ENCODE measurements at places on chromosomes 3 and 15.

- no peak for DNase-seq
Observed at GRCh38 chr3:23174426-23175039, 28.6 kb upstream of the UBE2E2 start.

GRCh38 chr3:56366641-56367162, 101.6 kb downstream of the ERC2 start:
- DNase-seq: no peak

GRCh38 chr15:63509955-63510940, 5.9 kb downstream of the USP3 start:
- DNase-seq: no peak

- no peak for DNase-seq
Observed at GRCh38 chr15:101538177-101538576, 48.7 kb upstream of the PCSK6 start.

DNA sequence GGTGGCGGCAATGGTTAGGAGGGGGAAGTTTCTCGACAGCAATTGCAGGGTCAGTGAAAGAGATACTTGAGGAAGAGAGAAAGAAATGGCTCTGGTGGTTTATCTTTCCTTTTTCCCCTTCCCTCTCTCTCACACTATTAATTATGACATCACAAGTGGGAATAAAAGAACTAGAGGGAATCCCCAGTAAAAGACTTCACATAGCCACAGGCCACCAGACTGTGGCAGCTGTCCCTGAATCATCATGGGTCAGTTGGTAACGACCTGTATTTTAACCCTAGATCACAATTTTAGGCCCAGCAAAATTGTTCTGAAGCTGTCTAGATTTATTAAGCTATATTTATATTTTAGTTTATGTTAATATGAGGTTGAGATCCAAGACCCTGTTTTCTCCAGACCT, 40.3 kb downstream of the MBNL1 start:
- no peak for DNase-seq

DNA sequence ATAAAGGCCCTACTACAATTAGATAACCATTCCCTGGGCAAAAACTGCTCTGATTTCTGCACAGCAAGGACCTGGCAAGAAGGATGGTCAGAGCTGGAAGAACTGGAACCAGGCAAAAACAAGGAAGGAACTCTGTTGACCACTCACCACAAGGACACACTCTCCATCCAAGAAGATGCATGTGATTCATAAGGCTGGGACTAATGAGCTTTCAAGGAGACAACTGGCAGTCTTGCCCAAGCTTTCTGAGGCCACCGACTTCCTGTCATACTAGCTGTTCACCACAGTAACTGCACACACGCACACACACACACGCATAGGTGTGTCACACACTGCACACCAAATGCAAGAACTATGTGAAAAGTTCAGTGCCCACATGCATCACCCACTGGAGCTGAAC, 256.6 kb downstream of the OCA2 start:
- no peak for DNase-seq

All from ascending aorta (tissue), 2 donors.